DND-41 (cell line): ENCODE measurements at places on chromosomes 2 and 18.

- DNase-seq = no peak
These were observed 22.0 kb downstream of the FAM178B start for GRCh38 chr2:96964221-96964905.

DNA sequence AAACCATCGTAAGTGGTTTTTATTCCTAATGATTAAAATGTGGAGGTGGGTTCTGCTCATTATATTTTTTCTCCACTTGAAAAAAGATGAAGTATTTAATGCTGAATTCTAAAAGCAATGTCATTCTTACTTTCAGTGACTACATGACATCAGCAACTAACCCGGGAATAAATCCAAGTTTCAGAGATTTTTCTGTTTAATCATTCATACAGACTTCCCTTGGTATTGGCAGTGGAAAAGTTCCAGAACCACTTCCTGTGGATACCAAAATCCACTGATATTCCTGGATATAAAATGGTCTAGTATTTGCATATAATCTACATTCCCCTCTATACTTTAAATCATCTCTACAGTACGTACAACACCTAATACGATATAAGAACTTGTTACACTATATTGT, 128.6 kb downstream of the ZNF532 start:
- DNase-seq = no peak

- DNase-seq = no peak
These were observed 44.9 kb upstream of the SNTG2 start for GRCh38 chr2:905833-906140.

DNA sequence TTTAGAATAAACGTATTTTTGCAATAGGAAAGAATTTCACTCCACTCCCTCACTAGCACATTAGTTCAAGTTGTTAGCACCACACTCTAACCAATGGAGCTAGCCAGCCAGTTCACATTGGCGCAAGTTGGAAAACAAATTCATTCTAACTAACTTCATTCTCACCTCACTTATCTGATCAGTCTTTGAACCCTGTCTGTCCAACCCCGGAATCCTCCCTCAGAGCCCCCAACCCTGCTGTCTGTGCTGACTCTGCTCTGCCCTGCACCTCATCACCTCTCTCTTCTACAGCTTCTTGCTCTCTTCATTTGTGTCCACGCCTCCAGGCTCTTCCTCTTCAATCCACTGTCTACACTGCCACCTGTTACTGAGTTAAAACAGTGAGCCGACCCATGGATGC, 356.5 kb downstream of the IRS1 start:
- no peak for DNase-seq

DNA sequence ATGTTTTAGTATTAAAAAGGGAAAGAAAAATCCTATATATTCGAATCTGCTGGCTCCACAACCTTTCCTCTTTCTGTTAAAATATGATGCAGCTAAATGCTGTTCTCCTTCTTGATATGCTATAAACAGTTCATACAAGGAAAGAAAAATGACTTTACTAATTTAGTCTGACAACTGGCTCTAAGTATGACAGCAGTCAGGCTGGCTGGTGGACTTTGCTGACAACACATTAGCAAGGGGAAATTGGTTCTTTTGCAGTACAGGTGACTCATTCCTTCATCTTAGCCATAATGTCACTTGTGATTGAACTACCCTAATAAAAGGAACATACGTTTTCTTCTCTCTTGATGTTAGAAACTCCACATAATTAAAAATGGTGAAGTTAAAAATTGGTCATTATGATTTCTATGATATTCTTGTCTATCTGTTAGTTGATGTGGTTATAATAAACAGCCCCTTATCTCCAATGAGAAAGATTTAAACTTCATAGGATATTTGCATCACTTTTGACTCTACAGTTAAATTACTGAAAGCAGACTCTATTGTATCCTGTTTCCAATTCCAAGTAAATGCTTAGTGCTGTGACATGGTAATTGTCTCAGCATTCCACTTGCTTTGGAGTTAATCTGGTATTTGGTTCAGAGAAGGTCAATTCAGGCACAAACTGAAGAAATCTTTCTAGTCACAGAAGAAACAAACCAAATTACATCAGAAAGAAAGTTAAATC, 315.3 kb upstream of the GULP1 start:
- no peak for DNase-seq

GRCh38 chr18:79203017-79203605, 133.9 kb downstream of the ATP9B start:
- no peak for DNase-seq

DNA sequence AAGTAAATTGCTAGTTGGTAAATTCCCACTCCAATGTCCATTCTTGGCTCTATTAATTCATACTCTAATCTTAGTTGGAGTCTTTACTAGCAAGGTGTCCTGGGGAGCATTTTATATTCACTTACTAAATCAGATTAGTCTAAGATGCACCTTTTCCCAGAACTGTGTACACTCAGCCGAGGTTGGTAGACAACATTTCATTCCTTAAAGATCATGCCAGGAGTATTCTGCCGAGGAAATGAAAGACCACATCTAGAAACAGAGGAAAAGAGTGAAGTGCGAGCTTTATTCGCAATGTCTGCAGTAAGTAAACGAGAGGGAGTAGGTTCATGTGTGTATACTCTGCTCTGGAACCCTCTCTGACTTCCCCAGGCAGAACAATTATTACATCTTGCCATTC, 14.6 kb upstream of the KYNU start:
- DNase-seq = no peak

DNA sequence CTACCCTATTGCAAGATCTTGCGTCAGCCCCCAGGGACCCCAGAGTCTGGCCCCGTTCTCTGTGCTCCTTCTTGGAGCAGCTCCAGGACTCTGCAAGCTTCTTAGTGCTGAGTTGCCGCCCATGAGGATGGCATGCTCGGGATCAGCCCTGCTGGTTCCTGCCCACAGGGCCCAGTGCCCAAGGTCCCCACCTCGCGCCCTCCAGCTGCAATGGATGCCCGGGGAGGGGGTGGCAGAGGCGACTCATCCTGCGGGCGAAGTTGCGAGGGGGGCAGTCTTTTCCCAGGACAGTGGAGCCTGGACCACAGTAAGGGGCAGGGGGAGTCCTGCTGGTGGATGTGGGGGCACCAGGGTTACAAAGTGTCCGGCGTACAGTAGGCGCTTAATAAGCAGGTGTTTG, 261.9 kb downstream of the BCL2 start:
- DNase-seq = no peak

DNA sequence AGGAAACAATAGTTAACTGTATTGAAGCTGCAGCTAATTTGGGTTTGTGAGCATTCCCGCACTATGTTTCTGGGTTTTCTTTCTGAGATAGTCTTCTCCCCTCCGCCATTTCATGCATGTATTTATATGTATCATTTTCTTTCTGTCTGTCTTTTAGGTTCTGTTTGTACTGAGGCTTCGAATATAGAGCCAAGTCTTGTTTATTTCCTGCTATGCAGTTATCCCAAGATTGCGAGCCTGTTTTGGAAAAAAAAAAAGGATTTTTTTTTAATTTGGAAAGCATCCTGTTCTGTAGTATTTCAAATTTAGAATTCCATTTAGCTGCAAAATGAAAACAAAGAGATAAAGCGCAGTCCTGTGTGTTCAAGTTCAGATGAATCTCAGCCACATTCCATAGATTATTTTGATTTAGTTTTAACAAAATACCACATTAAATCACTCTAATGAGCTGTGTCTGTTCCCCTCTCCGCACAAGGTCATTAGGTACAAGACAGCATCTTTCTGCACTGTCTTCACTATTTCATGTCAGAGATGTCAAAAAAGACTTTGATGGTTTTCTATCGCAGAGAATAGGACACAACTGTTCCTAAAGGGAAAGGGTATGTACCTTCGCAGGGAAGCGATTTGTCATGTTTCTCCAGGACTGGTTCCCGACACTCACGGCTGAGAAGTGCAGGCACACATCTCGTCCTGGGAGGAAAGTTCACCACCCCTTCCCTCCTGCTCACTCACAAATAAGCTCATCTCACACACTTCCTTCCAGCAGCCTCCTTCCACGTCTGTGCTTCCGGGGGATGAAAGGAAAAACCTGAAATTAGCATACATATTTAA, 443.4 kb downstream of the ZNF516 start:
- no peak for DNase-seq

DNA sequence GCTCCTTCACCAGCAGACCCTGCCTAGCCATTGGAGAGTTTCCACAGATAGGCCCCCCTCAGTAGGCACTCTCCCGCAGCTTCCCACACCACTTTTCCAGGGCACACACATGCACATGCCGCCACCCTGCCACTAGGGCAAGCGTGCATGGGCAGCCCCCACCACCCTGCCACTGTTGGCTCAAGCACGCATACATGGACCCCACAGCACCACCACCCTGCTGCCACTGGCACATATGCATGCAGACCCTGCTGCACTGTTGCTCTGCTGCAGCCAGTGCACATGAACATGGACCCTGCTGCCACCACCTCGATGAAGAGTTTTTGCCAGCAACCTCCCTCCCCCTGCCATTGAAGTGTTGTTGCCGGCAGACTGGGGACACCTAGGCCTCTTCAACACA, 154.9 kb downstream of the FTCDNL1 start:
- no peak for DNase-seq

DNA sequence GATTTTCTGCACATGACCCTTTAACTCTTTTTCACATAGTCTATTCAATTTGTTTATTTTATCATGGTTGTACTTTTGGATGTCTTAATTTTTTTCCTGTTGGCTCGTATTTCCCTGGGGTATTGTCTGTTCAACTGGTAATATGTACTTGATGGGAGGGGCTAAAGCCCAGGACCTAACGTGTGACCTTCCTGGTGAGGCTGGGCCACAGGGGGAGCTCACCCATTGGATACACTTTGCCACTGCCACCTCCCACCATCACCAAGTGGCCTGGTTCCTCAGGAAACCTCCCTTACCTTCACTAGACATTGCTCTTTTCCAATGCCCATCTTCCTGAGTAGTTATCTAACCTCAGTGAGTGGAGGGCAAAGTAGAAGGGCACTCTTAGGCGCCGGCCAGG, 143.9 kb upstream of the LTBP1 start:
- DNase-seq = no peak

GRCh38 chr2:142675398-142675797, 202.1 kb upstream of the KYNU start:
- no peak for DNase-seq

DNA sequence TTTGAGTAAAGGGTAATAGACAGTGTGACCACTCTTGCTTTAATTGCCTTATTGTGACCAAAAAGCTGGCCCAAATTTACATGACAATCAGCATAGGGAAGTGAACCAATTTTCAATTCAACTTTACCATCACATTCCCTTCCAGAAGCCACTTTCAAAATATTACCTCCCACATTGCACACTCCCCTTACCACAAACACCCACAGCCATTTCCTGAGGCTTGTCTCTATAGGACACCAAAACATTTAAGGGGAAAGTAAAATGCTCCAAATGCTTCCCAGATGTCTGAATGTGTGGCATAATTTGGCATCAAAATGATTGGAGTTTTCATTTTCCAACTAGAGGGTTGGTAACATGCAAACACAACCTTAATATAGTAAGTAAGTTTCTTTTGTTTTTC, 616.1 kb downstream of the SLC4A3 start:
- no peak for DNase-seq

- DNase-seq = no peak
These were observed 79.3 kb upstream of the ATP8B1 start for GRCh38 chr18:57882465-57882864.

- no peak for DNase-seq
These were observed 269.0 kb downstream of the ICOS start for GRCh38 chr2:204205538-204205937.

DNA sequence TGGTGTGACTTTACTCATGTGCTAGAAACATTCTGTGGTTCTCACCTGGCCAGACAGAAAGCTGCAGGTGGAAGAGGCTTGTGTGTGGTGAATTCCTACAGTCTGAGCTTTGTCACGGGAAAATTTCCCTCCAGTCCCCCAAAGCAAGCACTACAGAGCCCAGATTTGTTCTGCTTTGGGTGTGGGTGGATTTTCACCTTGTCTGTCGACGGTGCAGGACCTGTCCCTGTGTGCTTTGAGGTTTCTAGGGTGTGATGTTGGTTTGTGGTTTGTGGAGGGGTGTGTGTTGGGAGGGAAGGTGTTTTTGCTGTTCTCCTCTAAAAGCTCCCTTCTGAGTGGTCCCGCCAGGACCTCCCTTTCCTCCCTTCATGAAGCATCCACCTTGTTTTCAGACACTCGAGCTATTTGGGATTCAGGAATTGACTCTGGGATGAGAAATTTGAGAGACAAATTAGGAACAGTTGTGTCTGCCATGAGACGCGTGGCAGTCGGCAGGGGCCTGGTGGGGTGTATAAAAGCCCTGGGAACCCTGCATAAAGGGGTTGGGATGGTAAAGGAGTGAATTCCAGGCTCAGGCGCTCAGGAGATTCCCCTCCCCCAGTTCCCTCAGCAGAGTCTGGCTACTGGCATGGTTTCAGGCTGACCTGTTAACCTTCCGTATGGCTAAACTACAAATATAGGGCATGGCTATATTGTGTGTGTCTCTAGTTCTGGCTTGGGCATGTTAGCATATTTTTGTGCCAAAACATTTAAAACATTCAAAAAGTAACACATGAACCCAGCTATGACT, 65.5 kb downstream of the DGKD start:
- DNase-seq = no peak

DNA sequence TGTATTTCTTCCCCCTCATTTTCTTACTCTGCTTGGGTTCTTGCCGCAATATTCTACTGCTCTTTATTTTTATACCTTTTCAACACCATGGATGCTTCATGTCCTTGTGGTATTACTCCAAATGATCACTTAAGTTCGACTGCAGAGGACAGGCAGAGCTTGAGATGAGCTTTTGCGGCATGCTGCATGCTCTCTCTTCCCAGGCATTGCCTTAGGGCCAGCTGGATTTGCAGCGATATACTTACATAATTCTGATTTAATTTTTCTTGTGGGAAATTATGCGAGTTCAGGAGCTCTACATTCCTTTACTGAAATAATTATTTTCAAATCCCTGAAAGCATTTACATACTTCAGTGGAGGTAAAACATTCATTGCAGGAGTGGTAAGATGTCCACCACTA, 288.1 kb downstream of the CCDC102B start:
- DNase-seq = no peak
